ENCODE measurements at places on chromosomes 7 and 10.

- DNase-seq = no peak
These were observed 2.8 kb downstream of the BET1 start for GRCh38 chr7:94001396-94001795.

GRCh38 chr7:83936056-83936708 is 258.4 kb downstream of the SEMA3A start:
- DNase-seq = peak; percentile 67

GRCh38 chr10:122198631-122199030 is 72.5 kb upstream of the BTBD16 start:
- DNase-seq = no peak

DNA sequence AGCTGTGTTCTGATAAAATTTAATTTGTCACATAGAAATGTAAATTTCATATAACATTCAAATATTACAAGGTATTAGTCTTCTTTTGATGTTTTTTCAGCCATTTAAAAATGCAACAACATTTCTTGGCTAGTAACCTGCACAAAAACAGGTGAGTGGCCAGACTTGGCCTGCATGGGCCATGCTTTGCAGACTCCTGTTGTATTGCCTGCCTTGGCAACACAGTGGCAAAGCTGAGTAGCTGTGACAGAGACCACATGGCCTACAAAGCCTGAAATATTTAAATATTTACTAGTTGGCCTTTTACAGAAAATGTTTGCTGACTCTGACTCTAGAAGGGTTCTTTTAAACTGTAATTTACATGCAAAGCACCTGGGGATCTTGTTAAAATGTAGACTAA is 13.5 kb upstream of the TBX20 start:
- no peak for DNase-seq

DNA sequence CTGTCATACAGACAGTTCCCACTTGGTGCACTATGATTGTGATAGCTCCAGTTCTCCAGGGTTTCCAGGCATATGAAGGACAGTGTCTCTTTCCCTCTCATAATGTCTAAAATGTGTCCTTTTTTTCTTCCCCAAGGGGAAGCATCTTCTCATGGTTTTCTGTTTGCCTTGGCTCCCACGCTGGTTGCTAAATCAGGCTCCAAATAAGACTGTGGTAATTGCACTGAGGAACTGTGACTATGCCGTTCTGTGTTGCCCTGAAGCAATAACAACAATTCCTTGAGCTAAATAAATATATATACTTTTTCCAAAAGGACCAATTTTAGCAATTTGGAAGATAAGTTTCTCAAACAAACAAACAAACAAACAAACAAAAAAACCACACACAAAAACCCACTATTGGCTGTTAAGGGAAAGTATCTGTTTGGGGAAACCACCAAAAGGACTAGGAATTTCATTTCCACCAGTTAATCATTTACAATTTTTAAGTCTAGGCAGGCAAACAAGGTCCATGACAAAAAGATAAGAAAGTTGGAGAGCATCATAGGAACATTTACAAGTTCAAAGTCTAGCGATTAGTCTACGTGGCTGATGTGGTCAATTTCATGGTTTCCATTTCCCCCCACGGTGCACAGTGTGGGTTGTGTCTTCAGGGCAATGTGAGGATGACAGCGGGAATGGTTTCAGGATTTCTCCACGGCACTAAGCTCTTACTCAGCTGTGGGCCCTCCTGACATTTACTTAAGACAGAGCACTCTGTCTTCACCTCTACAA is 62.4 kb downstream of the THNSL1 start:
- DNase-seq = no peak

DNA sequence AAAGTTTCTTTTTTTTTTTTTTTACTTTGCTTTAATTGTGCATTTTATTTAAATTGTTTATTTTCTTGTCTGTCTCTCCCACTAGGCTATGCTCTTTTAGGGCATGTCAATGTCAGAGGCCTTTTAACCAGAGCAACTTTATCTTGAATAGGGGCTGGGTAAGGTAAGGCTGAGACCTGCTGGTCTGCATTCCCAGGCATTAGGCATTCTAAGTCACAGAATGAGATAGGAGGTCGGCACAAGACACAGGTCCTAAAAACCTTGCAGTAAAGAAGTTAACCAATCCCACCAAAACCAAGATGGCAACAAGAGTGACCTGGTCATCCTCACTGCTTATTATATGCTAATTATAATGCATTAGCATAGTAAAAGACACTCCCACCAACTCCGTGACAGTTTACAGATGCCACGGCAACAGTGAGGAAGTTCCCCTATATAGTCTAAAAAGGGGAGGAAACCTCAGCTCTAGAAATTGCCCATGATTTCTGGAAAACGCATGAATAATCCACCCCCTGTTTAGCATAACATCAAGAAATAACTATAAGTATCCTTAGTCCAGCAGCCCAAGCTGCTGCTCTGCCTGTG is 47.0 kb upstream of the FRMD4A start:
- no peak for DNase-seq

DNA sequence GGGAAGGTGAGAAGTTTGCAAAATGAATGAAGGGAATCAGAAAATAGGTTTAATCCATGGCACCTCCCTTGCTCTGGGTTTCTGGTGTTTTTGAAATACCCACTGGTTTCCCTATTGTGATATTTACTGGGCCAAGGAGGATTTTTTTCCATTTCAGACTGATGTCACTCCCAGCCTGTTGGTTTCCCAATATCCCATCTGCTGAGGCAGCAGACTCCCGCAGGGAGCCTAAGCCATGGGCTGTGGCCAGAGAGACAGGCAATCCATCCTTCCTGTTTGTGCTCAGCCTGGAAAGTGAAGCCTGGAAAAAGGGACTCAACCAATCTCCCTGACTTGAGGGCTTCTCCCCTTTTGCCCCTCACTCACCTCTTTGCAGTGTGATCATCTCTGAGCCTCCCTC is 22.8 kb downstream of the FAM107B start:
- no peak for DNase-seq

GRCh38 chr7:50864694-50865093 is 82.0 kb upstream of the GRB10 start:
- no peak for DNase-seq

DNA sequence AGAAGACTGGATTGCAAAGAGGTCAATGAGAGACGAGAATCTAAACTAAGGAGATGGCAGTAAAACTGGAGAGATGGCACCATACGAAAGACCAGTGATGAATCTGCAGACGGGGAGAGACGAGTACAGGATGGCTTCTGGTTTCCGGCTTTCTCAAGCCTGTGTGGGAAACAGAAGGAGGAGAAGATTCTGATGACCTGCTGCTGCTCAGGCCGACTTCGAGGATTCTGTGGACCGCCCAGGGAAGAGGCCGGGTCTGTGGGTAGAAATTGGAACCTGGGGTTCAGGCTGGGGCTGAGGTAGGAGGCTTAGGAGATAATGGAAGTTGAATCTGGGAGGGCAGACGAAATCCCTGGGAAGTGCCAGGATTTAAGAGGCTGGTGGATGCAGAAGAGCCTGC is 48.6 kb downstream of the PARP12 start:
- no peak for DNase-seq

DNA sequence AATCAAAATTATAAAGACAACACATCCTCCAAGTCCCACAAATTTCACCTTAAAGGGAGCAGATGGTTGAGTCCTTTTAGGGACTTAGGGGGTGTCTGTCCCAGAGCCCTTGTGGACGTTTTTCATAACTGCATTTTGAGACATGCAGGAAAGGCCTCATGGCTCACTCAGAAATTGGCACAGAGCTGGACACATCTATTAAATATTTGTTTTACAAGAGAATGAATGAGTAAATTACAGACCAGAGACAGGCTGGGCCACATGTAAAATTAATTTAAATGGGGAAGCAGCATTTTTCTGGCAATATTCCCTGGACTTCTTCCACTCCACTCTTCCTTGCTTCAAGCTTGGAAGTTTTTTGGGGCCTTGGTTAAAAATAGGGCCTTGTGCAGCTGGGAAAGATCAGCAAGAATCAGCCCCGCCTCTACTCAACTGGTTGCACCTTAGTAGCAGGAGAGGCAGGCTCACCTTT is 20.0 kb downstream of the LAMB1 start:
- DNase-seq = no peak

- peak; percentile 77 for DNase-seq
These were observed 4.0 kb upstream of the SH3PXD2A start for GRCh38 chr10:103859161-103860086.

DNA sequence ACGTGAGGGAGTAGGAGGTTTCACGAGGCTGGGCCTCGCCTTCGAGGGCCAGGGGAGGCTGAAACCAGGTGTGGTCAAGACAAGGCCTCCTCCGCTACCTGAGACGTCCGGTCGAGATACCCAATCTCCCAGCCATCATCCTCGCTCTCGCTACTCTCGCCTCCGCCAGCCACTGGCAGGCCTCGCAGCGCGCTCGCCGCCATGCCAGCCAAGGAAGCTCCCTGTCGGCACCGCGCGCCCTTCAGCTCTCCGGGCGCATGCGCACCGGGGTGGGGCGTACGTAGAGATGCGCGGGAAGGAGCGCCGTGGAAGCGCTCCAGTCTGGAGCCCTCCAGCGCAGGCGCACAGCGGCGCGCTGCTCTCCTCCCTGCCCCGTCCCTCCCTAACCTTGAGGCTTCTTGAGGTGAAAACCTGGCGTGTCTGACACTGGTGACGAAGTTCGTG is at the start of gene ASZ1:
Gene ASZ1, minus strand, starts transcription at position 236 of the 444 bp plus-strand sequence. Its CDS starts 33 bp downstream, at position 203.
- DNase-seq = no peak

DNA sequence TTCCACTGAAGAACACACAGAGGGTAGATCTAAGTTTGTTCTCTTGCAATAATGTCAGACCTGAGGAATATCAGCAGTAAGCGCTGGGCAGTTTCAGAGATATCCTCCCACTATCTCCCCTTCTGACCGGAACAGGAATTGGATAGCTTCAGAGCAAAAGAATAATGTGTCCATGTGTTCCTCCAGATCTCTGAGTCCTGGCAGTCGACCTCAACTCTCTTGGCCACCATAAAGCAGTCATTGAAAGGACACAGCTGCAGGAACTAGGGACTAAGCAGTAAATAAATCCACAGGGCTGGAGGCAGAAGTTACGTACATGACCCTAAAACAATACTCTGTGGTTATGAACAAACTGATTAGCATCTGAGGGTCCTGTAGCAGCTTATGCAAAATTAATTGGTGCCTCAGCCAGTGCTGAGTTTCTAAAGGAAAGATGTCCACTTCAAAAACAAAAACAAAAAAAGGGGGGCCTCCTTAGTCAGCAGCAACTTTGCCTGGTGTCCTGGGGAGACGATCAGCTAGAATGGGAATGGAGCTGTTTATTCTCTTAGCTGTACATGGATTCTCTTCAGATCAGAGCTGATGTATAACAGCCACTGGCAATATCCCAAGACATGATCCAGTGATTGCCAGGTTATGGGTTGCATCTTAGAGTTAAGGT is 6.4 kb upstream of the PRTFDC1 start:
- no peak for DNase-seq

- DNase-seq = no peak
These were observed 42.4 kb downstream of the ESYT2 start for GRCh38 chr7:158786898-158787297.

GRCh38 chr10:3978174-3978573 is 193.2 kb upstream of the KLF6 start:
- DNase-seq = no peak

DNA sequence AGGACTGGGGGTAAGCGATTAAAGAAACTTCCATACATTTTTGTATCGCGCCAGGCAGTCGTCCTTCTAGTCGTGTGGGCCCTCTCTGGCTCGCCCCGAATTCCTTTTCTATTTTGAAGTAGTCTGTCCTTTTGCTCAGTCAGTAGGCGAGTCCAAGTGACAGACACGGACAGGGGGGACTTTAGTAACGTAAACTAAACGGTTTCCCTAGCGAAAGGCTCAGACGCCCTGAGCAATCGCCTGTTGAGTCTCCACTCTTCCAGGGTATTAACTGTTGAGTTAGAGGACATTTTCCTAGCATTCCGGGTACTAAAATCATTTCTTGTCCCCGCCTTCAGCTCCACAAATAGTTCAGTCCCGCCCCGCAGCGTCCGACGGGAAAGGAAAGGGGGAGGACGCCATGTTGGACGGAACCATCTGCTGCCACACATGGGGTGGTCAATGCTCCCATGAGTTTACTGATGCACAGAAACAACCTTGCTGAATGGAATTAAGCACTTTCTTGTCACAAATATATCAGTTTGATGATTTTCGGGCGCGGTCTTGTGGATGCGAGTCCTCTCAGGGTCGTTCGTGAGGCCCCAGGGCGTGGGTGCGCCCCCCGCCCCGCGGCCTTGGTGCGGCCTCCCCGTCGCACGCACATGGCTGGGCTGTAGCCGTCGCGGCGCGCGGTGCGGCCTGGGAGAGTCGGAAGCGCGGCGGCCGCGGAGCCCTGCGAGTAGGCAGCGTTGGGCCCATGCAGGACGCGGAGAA is at the start of gene EIF3B:
Gene EIF3B, plus strand, starts transcription at position 642 of the 753 bp plus-strand sequence. Its CDS starts 95 bp downstream, at position 737.
- peak; percentile 79 for DNase-seq

DNA sequence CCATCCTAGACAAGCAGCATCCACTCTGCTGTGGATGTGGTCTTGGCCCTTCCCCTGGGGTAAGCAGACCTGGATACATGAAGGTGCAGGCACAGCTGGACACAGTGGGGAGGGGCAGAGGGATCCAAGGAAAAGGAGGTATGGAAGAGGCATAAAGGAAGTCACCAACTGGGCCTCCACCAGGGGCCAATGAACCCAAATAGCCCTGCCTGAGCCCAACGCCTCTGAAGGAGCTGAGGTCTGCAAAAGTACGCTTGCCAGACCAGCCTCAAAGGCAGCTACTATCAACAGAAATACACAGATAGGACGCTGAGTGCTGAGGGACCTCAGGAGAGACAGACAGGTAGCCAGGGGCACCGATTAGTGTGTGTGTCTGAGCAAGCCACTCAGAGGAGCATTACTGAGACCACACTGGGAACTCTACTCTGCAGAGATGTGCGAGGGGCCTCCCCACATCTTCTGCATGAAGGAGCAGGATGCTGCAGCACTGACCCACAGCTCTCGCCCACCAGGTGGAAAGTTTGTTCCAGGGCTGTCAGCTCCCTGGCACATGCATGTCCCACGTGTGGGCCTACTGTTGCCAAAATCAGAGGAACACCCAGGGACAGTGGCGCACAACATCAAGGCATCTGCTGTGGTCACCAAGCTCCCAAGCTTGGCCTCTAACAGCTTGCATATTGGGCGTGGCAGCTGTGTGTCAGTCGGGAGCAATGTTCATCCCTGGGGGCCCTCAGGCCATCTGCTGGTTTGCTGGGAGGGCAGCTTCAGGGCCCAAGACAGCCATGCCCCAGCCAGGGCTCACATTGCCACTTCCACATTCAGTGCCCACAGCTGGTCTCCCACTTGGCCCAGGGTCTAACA is 40.0 kb downstream of the MKI67 start:
- no peak for DNase-seq

DNA sequence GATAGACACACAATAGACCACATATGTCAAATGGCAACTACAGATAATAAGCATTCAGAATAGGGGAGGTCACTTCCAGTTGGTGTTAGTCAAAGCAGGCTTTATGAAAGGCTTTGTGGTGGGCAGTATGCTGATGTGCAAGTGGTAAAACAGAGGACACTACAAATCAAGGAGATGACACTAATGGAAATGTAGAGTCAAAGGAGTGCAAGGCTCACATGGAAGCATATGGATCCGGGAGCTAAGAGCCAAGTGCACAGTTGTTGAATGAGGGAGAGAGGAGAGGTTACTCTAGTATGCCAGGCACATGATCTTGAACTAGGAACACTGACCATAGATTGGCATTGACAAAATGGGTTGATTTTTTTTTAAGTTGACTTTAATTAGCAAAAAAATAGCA is 62.7 kb downstream of the GRM3 start:
- no peak for DNase-seq

- no peak for DNase-seq
These were observed 20.9 kb upstream of the PARD3 start for GRCh38 chr10:34835908-34836508.

Measured in endothelial cell (in vitro differentiated cells).